ENCODE measurements at places on chromosomes 1 and 21.

DNA sequence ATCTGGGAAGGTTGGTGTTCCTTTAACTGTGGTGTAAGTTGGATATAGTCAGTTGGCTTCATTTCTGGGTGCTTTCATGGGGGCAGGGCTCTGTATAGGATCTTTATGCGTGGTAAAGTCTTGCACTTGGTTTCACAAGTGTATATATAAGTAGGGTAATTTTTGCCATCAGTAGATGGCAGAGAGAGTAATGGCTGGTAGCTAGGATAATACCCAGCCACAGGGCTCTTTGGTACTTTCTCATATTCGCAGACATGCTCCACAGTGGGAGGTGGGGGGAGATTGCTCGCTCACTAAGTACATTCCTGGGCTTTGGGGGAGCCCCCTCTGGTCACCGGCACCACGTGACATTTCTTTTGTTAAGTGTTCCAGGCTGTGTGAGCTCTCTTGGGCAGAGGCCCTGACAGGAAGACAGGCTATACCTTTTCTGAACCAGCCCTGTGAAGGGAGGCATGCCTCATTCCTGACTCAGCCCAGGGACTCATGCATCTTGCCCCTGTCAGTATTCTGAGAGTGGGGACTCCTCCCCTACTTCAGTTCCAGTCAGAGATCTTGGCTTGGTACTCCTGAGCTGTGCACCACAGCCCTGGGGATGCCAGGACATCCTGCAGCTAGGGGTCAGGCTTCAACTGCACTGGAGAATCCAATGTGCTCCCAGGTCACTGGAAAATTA is 37.6 kb downstream of the FCRL2 start:
- no peak for DNase-seq

DNA sequence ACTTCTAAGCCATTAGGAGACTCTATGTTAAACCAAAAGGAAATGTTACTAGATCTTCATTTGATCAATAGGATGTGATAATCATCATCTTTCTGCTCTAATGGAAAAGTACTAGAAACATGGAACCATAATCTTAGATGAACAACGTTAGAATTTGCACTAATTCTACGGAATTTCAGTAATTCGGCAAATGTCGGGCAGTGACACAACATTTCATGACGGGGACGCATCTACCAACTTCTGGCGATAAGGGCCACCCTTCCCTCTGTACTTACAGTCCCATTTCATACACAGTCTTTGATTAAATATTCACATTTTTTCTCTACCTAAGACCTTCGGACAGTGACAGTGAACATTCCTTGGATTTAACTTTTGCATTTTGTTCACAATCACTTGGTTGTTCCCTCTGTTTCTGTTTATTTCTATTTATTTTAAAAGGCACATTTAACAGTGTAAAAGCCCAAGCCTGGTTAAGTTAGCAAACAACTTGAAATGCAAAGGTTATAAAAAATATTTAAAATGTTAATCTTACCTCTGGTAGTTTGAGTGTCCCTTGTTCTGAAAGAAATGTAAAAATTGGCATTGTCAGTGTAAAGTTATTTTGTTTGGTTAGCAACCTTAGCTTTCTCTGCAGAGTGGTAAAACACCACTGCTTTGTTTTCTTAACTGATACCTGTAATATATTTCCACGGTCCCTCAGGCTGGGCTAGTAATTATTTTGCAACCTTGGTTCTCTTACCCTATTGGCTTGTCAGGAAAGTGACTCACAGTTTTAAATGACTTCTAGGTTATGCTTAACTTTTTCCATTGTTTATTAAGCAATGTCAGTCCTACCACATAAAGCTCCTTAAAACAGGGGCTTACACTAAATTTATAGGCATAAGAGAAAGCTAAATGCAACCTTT is 276.9 kb downstream of the VAV3 start:
- no peak for DNase-seq

GRCh38 chr1:232764458-232765251 is 40.6 kb upstream of the MAP10 start:
- DNase-seq, result no peak

DNA sequence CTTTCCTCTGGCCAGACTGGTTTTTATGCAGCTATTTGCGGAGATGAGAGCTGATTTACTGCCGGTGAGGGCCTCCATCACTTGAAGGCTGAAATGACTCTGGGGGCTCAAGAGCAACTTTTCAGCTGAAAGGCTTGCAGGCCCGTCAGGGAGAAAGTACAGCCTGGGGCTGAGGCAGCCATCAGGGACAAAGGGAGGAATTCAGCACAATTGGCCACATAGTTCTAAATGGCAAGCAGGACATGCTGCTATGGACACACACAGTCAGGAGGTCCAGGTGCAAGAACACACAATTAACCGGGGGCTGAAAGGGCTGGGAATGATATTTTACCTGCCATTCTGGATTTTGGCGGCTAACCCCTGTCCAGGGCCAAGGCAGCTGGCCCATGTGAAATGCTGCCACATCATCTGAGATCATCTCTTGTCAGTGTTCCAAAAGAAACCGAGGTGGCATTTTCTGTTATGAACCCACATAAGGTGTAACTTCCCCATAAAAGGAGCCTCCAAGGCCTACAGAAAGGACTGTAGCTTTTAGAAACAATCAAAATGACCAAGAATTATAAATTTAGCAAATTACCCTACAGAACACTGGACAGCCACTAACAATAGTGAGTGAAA is 58.2 kb downstream of the LMX1A start:
- no peak for DNase-seq

DNA sequence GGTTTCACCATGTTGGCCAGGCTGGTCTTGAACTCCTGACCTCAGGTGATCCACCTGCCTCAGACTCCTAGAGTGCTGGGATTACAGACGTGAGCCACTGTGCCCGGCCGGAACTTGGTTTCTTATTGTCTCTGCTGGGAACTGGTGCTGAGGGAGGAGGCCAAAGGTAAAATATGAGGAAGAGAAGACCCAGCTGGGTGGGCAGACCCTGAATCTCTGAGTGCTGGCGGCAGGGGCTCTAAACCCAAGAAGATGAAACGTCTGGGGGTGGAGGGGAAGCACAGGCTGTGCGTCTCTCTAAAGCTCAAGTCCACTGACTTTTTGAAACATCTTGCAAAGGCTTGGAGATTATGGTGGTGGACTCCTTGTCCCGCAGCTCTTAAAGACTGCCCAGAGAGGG is 82.0 kb upstream of the TLR5 start:
- no peak for DNase-seq

GRCh38 chr1:204605791-204606190 is 79.7 kb downstream of the LRRN2 start:
- no peak for DNase-seq

GRCh38 chr1:14738235-14738634 is 139.8 kb downstream of the KAZN start:
- no peak for DNase-seq

GRCh38 chr1:96357141-96357765 is 364.3 kb upstream of the PTBP2 start:
- no peak for DNase-seq

DNA sequence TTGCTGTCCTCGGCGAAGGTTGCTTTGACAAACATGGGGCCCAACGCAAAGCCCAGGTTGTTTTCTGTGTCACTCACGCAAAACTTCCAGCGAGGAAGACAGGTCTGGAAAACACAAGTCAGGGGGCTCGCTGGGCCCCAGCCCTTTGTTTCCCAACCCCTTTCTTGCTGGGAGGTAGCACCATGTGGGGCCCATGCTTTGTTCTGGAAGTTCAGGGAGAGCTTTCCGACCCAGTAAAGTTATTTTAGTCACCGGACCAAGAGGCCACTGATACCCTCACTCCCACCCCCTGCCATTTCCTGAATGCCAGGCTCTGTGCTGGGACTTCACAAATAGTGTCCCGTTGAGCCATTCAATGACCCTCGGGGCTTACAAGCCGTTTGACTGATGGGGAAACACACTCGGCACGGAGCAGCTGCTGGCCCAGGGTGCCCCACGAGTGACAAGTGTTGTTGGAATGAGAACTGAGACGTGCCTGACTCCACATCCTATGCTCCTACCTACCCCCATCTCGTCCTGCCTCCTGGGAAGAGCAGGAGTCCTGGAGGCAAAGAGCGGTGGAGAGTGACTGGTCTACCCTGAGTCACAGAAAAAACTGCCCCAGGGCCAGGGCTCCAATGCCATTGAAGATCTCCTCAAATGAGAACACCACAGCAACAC is 52.0 kb downstream of the ECE1 start:
- DNase-seq, result no peak

- no peak for DNase-seq
These were observed 283.8 kb downstream of the MRPL39 start for GRCh38 chr21:25323356-25323949.

DNA sequence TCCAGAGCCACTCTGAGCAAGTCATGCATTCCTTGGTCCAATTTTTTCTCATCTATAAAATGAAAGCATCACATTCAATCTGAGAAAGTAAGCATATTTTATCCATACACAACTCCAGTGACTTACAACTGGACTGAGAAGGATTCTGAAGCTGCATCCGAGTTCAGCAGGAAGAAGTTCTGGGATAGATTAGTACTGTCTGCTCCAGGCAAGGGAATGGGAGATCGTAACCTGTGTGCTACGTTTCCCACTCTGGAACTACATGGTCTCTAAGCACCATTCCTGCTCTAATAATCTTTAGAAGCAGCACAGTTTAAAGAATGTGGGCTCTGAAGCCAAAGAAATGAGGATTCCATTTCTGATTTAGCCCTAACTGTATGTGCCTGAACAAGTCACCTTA is 79.4 kb downstream of the LACTBL1 start:
- no peak for DNase-seq

- DNase-seq, result no peak
These were observed 49.8 kb downstream of the PRDM2 start for GRCh38 chr1:13749543-13750341.

GRCh38 chr1:238664139-238664538 is 722.2 kb upstream of the CHRM3 start:
- no peak for DNase-seq

DNA sequence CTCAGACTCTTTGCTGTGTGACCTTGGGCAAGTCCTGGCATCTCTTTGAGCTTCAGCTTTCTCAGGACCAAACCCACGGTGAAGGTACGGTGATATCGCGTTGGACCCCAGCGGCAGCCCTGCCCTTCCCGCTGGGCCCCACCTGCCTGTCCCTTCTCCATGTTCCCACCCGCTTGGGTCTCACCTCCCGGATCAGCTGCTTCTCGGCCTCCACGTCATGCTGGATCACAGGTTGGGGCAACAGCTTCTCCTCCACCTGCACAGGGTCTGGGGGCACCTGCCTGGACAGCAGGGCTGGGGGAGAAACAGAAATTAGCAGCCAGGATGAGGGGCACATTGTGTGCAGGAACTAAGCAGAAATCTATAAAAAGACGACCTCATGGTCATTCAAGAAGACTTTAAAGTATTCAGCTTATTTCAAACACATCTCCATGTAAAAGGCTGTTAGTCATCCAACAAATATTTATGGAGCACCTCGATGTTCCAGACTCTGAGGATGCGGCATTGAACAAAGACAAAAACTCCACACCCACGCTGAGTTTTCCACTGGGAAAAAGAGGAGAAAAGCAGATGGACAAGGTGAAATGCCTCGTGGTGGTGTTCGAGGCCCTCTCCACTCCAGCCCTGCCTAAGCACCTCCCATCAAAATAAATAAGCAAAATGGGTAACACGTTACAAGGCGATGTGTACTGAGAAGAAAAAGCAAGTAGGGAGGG is 19.5 kb downstream of the KIF17 start:
- no peak for DNase-seq

DNA sequence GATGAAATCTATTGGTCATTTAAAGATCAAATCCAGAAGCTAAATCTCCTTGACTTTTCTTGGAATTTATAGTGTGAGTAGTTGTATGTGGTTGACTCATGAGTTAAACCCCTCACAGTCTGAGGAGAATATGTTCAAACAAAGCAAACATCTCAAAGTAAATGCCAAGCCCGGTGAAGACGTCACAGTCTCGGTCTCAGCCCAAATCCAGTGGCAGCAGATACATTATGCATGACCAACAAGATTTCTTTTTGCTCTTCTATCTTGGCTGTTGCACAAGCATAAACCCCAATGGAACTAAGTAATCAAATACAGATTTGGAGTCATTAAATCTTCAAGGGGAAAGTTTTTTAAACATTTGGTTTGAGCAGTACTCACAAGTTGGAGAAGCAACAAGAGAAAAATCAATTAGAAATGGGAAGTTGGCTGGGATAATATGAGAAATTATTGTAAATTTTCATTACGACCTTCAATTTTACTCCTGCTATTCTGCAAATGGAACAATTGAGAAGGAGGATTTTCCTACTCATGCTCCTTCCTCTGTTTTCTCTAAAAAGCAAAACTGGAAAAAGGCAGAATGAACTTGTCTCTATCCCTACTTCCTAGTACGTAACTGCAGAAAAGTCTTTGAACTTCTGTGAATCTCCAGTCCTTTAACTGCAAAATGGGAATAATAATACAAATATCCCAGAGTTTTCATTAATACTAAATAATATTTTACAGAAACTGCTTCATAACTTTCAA is 575.8 kb downstream of the NUF2 start:
- DNase-seq, result no peak

DNA sequence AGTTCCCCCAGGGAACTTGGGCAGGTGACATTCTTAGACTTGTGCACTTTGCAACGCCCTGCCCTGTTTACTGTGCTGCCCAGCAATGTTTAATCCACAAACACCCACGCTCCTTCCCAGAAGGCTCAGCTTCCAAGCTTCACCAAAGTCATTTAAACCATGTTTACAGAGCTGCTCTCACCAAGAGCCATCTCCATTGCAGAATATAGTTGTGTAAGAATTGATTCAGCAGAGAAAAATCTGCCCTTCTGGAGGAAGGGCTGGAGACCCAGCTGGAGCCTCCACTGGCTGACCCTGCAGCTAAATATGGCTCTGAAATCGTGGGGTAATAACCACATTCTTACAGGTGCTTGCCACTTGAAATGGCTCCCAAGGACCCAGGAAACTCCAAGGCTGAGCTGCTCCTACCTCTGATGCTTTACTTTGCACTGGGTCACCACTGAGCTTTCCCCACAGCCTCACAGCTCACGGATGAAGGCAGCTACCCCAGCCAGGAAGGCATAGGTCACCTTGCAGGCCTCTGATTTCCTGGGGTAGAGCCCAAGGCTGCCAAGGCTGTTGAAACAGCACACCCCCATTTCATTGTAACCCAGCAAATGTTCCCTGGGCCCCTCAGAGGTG is 8.7 kb downstream of the CAPN2 start:
- no peak for DNase-seq

DNA sequence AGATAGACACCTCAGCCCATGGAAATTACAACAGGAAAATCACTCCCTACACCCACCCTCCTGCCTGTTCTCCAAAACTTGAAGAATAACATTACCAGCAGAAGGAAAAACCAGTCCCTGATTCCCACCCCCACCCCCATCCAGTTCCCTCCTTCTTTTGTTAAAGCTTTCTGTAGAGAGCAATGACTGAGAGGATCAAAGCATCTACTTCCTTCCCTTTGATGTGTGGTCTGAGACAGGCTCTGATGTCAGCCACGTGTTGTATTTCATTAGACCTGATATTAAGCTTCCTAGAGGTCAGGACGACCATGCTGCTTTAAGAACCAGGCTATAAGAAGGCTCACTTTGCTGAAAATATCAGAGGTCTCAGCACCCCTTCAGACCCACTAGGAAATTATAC is 73.9 kb upstream of the HAO2 start:
- DNase-seq, result no peak
